Fibroblast of skin of scalp (primary cell): ENCODE measurements at places on chromosomes 3 and 15.

- DNase-seq: no peak
Measured at GRCh38 chr3:185714085-185714484, 110.8 kb downstream of the IGF2BP2 start.

DNA sequence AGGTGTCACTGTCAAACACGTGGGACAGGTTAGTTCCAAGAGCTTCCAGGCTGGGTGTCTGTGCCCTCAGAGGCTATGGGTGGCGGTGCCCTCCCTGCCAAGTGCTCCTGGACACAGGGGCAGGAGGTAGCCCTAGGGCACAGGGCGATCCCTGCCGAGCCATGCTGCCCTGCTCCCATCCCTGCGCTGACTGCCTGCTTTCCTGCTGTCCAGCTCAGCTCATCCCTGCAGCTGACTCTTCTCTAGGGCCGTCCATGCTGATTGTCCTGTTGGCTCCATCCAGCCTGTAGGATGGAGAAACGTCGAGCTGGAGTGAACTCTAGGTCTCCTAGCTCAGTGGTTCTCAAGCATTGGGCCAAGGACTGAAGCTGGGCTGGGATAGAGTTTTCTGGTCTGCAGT lies 3.7 kb downstream of the PDIA5 start:
- no peak for DNase-seq

- DNase-seq: no peak
Measured at GRCh38 chr3:172513488-172513887, 9.7 kb downstream of the TNFSF10 start.

DNA sequence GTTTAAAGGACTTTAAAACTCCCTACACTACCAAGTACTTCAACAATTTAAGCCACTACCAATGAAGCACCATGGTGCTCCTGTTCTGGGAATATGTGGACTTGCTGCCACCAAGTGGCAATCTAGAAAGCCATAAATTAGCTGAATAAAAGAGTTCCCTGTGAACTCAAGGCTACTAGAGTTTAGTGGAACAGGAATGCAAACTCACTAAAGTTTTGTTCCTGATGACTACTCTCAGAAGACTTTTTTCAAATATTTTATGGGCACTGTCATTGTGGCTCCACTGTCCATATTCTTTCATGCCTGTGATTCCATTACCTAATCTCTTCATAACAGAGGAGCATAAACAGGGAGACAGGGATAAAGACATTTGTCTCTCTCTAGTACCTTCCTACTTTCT lies 63.9 kb downstream of the TMCC1 start:
- DNase-seq: peak; percentile 95

DNA sequence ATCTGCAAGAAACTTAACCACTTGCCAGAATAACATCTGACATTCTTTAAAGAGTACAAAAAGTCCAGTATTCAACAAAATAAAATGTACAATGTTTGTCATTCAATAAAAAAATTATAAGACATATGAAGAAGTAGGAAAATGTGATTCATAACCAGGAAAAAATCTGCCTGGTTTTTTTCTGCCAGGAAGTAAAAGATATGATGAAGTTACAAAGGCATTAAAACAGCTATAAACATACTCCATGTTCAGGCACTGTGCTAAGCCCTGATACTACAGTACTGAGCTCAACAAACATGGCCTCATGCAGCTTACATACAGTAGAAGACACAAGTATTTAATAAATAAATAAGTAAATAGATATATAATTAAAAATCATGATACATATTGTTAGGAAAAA lies 178.4 kb upstream of the STT3B start:
- DNase-seq: no peak

DNA sequence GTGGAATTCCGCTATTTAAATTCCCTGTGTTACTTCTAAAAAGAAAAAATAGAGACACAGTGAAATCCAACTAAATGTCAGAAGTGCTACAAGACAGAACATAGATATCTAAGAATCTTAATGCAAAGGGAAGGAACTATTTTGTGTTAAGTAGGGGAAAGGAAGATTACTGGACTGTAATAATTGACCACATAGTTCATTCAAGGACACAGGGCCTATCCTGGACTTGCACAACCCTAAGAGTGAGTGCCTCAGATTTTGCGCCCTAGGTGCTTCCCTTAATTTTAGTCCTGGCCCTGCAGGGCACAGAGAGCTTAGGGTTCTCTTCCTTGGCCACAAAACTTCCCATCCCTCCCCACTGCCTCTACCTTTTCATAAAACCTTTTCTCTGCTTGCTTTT lies 3.5 kb upstream of the IL20RB start:
- DNase-seq: no peak

DNA sequence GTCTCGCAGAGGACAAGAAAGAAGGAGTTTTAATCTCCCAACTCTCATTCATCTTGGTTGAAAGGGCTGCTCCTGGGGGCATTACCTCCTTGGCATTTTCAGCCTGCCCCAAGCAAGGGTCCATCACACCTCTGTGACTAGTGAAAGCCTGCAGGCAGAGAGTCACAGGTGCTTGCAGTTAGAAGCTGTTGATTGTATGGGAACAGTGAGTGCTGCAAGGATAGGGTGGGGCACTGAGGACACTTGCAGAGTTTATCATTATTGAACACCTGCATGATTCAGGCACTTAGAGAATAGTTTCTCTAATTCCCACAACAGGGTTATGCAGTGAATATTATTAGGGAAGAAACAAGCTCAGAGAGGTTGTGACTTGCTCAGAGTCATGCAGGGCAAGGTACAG lies 41.7 kb upstream of the IGF2BP2 start:
- DNase-seq: no peak

GRCh38 chr3:141412936-141413354 lies 44.6 kb downstream of the ZBTB38 start:
- DNase-seq: peak; percentile 57

GRCh38 chr3:66037986-66038369 lies 740 bp downstream of the MAGI1 start:
- no peak for DNase-seq

DNA sequence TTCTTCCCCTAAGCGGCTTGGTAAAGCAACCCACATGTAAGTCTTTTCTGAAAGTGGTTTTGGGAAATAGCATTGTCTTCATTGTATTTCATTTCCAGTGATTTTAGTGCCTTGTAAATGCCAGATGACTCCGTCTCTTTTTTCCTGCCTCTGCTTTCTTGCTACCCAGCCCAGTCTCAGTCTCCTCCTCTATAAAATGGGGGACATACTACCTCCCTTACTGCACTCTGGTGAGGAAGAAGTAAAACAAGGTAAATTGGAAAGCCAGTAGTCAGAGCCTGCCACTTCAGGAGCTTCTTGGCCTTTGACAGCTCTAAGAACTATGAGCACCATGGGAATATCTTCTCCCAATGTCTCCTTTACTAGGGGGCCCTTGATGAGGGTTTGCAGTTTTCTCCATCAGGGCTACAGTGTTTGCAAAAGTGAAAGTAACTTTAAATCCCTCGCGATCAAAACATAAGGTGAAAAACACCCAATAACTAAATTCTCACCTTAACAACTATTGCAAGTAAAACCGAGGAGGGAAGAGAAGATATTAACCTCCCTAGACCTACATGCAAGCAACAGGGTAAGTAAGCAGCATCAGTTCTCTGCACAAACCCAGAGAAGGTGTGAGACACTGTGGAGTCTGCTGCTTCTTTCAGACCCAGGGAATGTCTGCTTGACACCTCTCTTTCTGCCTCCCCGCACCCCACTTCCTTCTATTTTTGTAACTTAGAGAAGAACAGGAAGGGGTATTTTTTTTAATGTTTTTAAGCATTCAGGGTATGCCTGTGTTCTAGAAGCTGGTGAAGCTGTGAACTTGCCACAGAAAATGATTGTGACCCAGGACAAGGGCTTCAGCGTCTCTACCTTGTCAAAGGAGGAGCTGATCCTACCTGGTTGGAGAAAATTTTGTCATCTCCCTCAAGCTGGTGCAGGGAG lies 159.1 kb upstream of the EOMES start:
- no peak for DNase-seq

DNA sequence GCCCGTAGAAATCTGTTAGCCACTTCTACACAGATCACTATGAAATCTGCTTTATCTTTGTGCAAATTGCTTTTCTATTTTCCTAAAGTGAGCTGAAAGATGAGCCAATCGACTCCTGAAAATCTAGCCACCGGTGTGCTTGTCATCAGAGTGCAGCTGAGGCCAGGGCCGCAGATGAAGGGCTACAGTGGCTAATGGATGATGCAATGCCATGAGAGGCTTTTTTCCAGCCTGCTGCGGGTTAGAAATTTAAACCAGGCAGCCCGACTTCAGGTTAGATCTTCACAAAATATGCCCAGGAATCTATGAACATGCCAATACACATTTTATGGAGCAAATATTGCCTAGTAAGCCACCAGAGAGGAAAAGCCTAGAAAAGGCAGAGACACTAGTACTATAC lies 948.2 kb upstream of the CFAP20DC start:
- peak; percentile 8 for DNase-seq

DNA sequence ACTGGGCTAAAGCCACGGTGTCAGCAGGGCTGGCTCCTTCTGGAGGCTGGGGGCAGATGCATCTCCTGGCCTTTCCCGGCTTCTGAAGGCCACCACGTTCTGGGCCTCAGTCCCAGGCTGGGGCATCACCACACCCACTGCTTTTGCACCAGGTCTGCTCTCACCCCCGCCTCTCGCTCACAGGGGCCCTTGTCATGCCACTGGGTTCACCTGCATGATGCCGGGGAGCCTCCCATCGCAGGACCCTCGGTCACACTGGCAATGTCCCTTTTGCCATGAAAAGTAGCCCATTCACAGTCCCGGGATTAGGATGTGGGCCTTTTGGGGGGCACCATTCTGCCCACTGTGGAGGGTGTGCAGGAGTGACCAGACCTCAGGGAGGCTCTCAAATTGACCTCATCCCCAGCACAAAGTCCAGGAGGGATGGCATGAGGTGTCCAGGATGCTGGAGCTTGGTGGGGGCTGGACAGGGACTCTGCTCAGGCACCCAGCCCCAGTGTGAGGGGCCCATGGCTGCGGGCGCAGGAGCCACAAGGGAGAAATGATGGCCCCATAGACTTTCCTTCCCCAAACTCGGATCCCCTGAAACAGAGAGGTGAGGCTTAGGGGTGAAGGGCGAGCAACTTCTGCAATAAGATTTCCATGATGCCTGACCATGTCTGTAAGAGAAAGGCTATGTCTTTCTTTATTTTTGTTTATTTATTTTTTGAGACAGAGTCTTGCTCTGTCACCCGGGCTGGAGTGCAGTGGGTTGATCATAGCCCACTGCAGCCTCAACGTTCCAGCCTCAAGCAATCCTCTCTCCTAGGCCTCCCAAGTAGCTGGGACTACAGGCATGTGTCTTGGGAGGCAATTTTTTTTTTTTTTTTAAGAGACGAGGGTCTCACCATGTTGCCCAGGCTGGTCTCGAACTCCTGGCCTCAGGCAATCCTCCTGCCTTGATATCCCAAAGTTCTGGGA lies 189.1 kb downstream of the GOLGA6L6 start:
- no peak for DNase-seq

DNA sequence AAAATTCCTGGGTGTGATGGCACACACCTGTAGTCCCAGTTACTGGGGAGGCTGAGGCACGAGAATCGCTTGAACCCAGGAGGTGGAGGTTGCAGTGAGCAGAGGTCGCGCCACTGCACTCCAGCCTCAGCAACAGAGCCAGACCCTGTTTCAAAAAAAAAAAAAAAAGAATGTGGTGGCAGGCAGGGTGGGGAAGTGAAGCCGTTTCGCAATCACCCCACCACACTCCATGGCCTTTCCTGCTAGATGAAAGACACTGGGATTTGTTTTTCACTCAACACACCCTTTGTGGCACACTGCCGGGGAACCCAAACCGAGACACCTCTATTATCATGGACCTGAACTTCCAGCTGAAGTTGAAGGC lies 172.4 kb upstream of the IQSEC1 start:
- DNase-seq: no peak

DNA sequence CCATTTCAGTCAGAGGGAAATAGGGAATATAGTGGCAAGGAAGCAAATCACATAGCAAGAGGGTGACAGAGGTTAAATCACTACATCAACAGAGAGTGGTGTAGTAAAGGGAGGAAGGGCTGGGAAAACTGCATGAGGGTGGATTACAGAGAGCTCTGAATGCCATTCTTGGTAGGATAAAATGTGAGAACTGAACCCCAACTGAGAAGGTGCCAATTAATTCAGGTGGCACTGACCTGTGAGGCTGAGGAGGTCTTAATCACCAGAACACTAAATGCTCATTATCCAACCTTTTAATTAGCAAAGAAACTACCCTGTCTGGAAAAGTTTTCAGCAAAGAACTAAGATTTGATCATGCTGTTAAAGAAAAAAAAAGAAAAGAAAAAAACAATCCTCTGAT lies 202.7 kb downstream of the LRRN1 start:
- no peak for DNase-seq

- no peak for DNase-seq
Measured at GRCh38 chr3:9786825-9787669, 5.2 kb downstream of the TADA3 start.

DNA sequence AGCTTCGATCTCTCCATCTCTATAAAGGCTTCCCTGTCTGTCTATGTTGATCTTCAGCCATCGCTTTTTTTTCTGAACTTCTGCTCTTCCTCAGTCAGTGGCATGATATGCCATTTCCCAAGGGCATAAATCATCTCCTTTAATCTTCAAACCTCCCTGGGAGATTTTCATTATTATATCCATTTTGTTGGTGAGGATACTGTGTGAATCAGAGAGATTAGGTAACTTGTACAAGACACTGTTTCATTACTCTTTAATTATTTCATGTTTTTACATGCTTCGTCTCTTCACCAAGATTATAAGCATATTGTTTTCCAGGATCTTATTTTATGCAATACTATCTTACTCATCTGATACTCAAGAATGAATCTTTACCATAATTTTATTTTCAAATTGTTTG lies 124.8 kb upstream of the ATP11B start:
- DNase-seq: no peak

DNA sequence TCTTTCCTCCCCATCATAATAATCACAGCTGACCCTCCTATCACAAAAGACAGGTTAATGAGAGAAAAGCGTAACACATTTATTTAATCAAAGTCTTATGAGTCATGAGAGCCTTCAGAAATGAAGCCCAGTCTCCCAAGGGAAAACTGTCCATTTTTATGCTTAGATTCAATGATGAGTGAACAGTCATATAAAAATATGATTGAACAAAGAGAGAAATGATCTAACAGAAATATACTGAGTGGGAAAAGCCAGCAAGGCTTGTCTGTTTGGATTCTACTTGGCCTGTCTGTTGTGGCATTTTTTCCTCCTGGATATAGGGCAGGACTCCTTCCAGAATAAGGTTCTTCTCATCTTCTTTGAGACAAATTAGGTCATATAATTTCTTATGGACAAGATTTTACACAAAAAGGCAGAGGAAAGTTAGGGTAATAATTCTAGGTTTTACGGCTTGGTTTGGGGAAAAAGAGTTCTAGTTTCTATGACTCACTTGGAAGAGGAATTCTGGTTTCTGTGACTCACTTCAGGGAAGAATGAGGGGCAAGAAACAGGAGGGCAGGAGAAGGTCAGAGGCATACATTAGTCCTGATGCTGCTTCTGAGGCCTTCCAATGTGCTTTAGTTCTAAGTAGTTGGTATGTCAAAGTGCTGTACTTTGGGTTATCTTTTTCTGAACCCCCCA lies 534.2 kb downstream of the ZIC1 start:
- peak; percentile 95 for DNase-seq

DNA sequence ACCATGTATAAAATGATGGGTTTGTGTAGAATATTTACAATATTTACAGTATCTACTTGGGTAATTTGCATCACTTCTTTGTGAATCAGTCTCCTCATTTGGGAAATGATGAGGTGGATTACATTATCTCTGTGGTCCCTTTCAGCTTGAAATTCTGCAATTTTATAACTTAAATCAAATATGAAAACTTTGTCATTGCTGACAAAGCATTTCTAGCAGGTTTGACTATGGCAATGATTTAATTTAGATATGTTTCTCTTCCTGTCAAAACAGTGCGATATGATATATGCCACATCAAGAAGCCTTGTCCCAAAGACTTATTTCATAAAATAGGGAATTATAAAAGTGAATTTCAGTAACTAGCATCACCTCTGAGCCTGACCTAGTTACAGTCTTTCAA lies 315.8 kb upstream of the MEIS2 start:
- no peak for DNase-seq
